Activated T-cell treated with anti-CD3 and anti-CD28 coated beads, Interleukin-2, amount 50 U/mL, for 24 hours (primary cell): ENCODE measurements at places on chromosomes 4 and X.

DNA sequence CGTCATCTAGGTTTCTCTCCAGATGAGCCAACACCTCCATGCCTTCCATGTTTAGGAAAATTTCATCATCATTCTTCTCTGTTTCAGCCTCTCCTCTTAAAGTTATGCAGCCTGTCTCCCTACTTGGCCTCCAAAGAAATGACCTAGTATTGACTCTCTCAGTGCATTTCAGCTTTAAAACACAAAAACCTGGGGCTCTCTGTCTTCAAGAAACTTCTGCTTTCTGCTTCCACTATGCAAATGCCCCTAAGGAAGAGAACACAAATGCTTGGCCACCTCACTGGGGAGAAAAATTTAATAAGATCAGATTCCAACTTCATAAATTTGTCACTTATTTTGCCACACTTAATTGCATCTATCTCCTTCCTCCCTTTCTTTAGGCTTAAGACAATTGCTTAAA lies 93.3 kb downstream of the GPRIN3 start:
- no peak for DNase-seq

DNA sequence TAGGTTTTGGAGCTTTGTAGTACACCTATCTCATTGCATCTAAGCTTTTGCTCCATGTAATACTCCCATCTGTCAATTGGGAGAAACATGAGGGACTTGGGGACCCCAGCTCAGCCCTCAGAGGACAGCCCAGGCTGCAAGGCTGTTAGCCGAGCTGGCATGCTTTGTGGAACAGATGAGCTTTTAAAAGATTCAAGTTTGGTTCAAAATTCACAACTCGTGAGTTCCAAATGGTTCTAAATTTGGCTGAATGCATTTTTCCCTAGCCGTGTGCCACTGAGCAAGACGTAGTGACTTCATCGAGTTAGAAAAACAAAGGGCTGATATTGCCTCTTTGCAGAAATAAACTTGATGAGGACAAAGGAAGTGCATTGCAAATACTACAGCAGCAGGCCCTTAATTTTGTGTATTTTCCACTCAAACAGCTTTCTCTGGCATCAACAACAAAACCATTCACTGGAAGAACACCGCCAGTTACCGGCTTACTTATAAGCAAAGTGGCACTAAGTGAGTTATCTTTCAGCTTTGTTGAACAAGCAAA lies 165.0 kb upstream of the HS3ST1 start:
- no peak for DNase-seq

GRCh38 chrX:17579026-17579425 lies 158.3 kb upstream of the SCML1 start:
- no peak for DNase-seq

DNA sequence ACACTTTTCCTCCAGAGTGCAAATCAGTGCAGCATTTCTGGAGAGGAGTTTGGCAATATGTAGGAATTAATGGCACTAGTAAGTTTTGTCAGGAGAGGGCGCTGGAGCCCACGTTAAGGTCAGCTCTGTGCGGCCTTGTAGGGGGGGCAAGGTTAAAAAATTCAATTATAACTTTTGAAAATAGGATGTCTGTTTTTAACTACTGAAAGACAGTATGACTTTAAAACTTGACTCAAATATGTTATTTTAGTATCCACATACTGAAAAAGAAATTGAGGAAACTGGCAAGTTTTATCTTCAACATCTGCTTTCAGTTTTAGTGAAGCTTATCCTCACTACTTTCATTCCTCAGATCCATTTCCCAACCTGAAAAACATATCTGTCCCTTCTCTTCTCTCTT lies 30.9 kb upstream of the HSD17B13 start:
- peak; percentile 40 for DNase-seq

DNA sequence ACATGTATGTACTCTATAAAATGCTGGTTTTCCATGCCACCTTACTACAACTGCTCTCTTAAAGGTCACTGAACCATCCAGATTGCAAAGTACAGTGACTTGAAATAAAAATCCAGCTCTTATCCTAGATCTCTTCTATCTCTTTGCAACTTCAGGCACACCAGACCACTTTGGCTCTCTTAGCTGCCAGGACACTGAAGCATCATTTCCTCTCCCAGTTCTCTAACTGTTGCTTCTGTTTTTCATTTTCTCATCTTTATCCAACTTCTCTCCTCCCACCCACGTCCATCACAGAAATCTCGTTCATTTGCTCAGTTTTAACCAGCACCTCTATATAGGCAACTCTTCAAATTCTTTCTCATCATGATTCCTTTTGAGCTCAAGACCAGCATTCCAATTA lies 74.3 kb downstream of the METTL14 start:
- DNase-seq: no peak

- DNase-seq: no peak
These were observed 1.7 kb upstream of the RAB9A start for GRCh38 chrX:13687203-13687602.

DNA sequence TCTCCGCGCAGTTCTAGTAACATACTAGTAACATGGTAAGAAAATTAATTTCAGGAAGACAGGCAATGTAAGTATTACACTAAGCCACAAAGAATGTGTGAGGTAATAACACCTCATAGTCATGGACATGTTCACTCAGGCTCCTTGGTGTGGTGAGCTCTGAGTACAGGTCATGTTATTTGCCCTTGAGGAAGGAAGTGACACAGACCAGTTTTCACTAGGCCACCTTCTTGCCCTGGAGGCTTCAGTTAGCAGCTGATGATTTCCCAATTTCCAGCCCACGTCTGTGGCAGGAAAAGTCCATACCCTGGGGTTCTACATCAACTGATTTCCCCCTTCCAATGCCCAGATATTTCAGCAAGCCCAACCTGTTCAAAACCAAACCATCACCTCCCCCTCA lies 6.7 kb downstream of the APOO start:
- DNase-seq: no peak

DNA sequence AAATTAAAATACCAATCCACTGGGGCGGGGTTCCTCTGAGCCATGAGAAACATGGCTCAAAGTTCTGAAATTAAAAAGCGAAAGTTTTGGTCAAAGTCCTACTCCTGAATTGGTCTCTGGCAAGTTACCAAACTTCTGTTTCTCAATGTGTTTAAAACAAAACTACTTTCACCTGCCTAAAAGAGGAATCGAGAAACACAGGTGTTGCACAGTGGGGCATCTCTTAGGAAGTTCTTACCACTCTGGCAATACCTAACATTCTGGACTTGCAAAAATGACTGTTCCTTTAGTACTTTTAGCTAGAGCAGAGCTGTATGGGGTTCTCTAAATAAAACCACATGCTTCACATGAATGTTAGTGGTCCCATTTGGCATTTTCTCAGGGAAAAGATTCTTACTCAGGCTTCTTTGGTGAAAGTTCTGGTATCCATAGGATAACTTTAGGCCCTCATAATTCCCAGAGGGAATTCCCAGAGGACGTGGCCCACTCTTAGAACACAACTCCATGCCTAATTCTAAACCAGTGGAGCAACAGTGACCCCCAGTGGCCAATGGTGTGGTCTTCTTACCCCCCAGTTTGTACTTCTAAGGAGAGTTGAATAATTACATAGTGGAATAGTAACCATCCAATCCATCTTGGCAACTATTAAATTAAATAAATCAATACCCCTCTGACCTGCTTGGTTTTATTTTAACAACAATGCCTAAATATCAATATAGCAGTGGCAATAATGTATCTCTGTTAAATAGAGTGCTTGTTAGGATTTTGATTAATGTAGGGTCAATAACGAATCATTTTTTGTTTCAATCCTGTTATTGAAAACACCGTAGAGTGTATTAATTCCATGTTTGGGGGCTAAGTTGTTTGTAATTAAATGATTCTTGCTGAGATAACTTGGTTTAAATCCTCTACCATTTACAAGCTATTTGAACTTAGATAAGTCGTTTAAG lies 21.9 kb downstream of the BMP3 start:
- DNase-seq: peak; percentile 48

DNA sequence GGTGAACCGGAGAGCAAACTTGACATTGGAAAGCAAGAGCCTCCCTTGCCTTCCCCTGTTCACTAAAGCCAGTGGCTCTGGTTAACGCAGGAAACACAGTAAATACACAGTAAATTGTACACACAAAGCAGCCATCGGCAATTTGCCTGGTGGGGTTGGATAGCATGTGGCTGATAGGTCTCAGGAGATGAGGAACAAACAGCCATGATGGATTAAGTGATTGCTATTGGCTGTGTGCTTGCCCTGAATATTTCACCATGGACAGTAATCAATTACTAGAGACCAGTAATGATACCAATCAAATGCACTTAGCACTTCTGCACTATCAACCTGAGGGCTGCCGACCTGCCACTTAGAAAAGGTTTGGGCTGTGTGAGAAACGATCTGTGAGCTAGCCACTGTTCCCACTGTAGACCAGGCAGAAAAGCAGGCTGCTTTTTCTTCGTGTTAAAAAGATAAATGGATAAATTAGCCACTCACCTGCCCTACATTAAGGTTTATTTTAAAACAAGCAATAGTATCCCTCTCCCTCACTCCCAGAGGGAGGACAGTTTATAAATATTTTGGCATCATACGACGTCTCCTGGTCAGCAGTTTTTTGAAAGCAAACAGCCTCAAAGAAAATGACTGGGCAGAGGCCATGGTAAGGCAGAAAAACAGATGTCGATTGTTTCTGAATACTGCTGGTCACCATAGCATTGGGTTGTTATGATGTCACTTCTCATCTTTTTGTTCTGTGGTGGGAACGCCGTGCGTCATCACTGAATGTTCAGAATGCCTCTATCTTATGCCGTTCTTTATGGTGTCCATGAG lies 167.1 kb downstream of the MAML3 start:
- no peak for DNase-seq

GRCh38 chrX:147803948-147804347 lies 107.8 kb upstream of the FMR1 start:
- DNase-seq: no peak

DNA sequence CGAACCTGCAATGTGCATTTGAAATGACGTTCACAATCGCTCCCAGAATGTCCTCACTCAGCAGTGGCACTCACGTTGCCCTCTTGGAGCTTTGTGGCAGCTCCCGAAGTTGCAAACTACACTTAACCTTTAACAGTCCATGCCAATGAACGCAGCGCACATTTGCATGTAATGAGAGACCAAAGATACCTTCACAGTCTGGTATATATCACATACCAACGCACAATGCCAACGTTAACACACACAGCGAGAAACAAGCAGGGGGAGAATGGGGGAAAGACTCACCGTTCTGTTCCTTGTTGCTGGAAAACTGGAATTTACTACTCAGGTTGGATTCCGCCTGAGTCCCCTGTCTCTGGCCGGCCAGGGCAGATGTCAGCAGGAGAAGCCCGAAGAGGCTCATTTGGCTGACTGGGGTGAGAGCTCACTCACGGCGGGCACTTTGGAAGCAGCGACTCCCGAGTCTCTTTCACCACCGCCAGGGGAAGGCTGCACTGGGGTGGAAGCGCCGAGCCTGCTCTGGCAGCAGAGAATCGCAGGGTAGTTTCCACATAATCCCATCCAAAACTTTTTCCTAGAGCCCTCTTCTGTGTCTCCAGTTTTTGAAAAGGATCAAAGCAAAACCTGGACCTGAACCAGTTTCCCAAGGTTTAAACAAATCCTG lies 966 bp downstream of the PDGFC start:
- DNase-seq: no peak

DNA sequence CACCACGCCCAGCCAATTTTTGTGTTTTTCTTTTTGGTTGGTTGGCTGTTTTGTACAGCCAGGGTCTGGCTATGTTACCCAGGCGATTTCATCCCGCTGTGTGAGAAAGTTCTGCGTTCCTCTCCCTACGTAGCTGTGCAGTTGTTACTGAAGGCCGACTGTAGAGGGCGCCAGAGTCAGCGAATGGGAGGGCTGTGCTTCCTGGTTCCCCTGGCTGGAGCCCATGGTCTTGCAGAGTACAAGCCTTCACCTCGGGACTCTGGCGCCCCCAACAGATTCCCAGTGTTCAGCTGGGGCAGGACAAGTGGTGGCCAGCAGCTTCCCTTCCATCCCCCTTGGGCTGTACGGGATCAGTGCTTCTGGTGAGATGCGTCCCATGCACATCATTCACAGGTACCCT lies 5.6 kb upstream of the CT45A1 start:
- DNase-seq: peak; percentile 40

- DNase-seq: no peak
These were observed 493 bp upstream of the KCNIP4 start for GRCh38 chr4:21949073-21949457.

DNA sequence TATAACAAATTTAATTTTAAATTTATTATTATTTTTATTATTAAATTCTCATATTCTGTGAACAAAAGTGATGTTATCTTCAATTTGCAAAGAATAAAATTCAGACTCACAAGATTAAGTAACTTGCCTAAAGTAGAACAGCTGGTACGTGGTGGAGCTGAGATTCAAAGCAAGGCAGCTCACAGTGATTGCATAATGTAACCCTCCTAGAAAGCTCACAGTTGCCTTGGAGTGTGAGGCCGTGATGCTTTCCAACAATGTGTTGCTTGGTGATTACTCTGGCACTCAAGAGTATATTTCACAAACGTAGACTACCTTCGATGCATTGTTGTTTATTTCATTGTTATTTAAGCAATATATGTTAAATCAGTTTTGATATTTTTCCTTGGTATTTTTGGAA lies 1039.2 kb upstream of the PABPC4L start:
- no peak for DNase-seq

DNA sequence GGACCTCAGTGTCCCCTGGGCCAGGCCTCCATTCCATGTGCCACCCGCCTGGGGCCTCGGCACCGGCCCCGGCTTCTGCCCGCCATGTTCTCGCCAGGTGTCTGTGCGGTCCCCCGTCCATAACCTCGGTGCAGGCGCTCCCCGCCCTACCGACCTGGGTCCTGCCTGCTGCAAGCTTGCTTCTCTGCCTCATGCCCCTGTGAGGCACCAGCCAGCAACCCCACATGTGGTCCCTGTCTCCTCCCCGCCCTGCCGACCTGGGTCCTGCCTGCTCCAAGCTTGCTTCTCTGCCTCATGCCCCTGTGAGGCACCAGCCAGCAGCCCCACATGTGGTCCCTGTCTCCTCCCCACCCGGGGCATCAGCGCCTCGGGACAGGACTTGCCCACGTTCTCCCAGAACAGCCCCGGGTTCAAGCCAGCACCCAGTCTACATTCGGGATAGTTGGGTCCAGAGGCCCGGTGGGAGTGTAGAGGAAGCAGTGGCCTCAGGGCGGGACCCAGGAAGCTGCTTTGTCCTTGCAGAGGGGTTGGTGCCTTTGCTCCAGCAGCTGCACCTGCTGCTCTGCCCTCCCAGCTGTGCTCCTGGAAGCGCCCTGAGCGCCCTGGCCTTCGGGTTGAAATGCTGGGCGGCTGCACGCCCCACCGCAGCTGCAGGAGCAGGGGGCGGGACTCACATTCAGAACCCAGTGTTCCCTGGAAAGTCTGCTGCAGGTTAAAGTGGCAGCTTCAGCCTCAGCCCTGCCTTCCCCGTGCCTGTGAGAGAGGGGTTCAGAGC lies 20.1 kb upstream of the UVSSA start:
- no peak for DNase-seq

GRCh38 chr4:6487466-6487865 lies 15.1 kb upstream of the PPP2R2C start:
- no peak for DNase-seq

GRCh38 chr4:183171484-183172267 lies 72.6 kb downstream of the WWC2 start:
- no peak for DNase-seq
